ENCODE measurements at places on chromosomes 1 and 21. TPM values are rescaled to one million over a fixed set of nuclear protein-coding genes. Genes with fewer than 3 reads are reported as not detected.

DNA sequence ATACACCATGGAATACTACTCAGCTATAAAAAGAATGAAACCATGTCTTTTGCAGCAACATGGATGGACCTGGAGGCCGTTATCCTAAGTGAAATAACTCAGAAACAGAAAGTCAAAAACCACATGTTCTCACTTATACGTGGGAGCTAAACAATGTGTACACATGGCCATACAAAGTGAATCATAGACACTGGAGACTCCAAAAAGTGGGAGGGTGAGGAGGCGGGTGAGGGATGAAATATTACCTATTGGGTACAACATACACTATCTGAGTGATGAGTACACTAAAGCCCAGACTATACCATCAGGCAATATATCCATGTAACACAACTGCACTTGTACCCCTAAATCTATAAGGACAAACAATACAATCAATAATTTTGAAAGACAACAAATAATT lies 39.5 kb upstream of the FAM20B start:
- DNase-seq = no peak

GRCh38 chr21:38289705-38290485 lies 33.1 kb downstream of the KCNJ15 start:
- no peak for DNase-seq

GRCh38 chr1:243738020-243738419 lies 112.0 kb downstream of the AKT3 start:
- DNase-seq = no peak

- peak; percentile 26 for DNase-seq
Observed at GRCh38 chr1:172244865-172245264, 175.6 kb upstream of the C1orf105 start.

- no peak for DNase-seq
Observed at GRCh38 chr1:29525941-29526340, 289.6 kb downstream of the PTPRU start.

DNA sequence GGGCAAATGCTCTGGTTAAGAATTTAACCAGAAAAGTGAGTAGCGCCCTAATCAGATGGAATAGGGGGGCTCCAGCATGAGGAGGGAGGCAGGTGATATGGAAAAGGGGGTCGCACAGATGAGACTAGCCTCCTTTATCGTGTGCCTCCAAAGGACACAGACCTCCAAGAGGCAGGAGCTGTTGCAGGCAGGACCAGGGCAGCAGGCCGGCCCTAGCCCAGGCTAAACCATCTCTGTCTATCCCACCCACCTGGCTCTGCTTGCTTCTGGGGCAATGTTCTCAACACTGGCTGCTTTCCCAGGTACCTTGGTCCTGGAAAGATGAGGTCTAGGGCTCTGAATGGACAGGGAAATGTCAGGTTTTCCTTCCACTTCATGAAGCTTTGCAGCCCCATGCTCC lies 36.3 kb downstream of the C2CD2 start:
- no peak for DNase-seq

- no peak for DNase-seq
Observed at GRCh38 chr1:152924191-152924590, 15.8 kb downstream of the IVL start.

GRCh38 chr1:22628698-22629444 lies 7.6 kb upstream of the C1QA start:
- DNase-seq = no peak

GRCh38 chr1:182210417-182210816 lies 148.9 kb upstream of the ZNF648 start:
- no peak for DNase-seq

DNA sequence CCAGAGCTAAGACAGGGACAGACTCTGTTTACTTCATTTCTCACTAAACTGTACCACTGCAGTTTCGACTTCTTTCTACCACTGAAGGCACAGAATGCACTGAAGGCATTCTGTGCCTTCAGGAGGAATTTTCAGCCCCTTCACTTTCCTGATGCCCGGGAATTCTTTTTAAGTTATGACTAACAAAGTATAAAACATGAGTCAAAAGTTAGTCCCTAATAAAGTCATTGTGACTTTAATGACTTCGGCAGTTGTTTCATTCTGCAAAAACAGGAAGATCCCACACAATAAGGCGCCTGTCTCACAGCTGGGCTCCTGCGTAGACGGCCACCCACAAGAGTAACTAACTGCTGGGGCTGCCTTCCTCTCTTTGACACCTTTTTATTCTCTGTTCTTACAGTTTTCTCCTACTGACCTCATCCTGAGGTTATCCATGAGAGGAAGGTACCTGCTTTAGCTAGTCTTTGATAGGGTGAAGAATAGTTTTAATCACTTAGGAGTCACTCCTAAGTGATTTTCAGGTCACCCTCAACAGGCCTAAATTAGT lies 183.9 kb upstream of the SGIP1 start:
- DNase-seq = no peak

DNA sequence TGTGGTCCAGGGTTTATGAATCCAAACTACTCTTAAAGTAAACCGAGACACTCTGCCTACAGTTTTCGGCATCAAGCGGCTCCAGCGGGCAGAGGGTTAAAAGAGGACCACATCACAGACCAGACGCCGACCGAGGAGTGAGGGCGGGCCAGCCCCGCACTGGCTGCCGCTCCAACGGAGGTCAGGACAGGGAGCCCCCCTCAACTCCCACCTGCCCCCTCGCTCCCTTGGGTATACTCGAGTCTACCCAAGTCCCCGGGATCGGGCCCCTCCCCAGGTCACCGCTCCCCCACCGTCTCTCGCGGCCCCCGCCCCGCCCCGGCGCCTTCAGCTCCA lies 312 bp downstream of the ARNT start:
- DNase-seq = peak; percentile 63

- DNase-seq = no peak
Observed at GRCh38 chr1:53769780-53770179, 30.8 kb upstream of the GLIS1 start.

- DNase-seq = no peak
Observed at GRCh38 chr1:165898837-165899236, 71.4 kb downstream of the UCK2 start.

DNA sequence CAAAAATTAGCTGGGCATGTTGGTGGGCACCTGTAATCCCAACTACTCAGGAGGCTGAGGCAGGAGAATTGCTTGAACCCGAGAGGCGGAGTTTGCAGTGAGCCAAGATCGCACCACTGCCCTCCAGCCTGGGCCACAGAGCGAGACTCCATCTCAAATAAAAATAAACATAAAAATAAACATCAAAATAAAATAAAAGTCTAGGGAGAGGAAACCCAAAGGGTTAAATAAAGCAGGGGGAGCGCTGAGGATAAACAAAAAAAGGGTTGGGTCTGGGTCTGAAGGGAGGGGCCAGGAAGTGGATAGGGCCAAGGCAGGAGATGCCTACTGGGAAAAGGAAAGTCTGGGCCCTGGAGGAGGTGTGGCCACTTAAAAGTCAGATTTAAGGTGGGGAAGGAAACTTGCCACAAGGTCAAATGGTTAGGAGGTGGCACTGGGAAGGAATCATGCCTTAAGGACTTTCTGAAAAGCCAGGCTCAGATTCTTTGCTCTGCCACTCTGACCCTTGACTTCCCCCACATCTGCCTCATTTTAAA lies 150.0 kb downstream of the ADSS2 start:
- DNase-seq = peak; percentile 32

DNA sequence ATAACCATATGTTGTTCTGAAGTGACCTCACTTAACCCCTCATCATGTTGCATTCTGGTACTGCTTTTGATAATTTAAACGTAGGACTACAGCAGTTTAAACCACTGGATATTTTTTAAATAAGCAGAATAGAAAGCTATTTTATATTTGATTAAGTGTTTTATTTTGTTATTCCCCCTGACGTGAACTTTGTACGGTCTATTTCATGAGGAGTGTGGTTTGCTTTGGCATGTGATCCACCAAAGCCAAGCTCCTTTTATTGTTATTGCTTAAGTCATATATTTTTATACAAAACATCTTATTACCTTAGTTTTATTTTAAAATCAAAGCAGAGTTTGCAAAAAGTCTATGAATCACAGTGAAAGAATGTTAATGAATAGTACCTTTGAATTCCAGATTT lies 101.4 kb upstream of the L1TD1 start:
- DNase-seq = no peak

DNA sequence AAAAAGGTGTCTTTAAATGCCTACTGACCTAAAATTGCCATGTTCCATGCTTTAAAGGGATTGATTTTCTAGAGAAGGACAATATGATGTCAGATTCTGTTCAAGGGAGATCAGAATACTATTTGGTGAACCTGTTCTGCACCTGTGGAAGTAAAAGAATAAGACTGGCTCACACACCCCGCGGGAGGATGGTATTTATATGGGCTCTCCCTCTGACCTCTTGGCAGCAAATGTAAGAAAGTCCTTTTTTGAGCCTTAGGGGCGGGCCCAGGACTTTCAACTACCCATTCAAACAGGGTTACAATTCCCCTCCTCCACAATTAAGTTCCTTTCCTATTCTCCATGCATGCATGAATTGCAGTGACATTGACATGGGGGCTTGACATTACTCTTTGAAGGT lies 42.1 kb downstream of the WASF2 start:
- no peak for DNase-seq

DPT gene
- not detected for total RNA-seq

SLAMF9 gene
- total RNA-seq = not detected

TNFRSF9 gene
- 0.42 TPM for total RNA-seq

MX2 gene
- 17.6 TPM for total RNA-seq

TBX19 gene
- 3.3 TPM for total RNA-seq

All from Calu3 (cell line).